Small intestine (tissue), 16 donors: ENCODE measurements at places on chromosomes 11 and 22.
A peak's percentile ranks its signal among the peaks of the same experiment; 100 is the strongest.

DNA sequence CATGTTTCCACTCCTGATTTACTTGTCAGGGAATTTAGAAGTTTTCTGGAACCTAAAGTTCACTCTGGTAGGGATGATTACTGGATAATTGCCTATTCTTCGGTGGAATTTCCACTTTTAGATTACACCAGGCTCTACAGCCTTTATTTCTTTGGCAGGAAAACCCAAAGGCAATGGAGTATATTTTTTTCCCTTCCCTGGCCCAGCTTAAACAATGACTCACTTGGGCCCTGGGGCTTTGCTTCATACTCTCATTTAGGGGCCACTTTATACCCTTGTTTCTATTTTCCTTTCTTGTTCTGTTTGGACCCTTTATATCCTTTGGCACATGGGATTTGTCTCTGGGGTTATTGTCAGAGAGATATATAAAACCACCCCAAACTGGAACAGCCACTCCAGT, 114.7 kb downstream of the CSTPP1 start:
- no peak for DNase-seq
- H3K27ac ChIP-seq = no peak overlapping the region
- H3K36me3 ChIP-seq = no peaks in the 10 kb centered on the region

DNA sequence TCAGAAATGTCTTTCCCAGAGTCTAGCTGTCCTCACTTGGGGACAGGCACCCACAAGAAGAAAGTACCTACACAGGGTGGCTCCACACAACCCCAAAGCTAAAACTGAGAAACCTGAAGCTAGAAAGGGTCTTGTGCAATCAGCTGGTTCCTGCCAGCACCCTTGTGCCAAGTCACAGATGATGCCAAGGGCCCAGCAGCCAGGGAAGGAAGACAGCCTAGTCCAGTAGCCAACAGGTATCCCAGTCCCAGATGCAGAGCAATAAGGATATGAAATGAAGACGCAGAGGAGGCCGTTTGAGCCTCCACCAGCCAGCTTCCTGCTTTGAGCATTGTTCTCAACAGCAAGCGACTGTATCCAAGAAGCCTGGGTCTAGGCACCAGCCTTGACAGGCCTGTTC, 6.1 kb downstream of the PLEKHA7 start:
- DNase-seq = no peak
- H3K4me3 ChIP-seq = no peak overlapping the region
- peaks cover 27% of the 10 kb centered on the region for H3K4me1 ChIP-seq
- no peak overlapping the region for H3K27ac ChIP-seq
- H3K27me3 ChIP-seq = no peaks in the 10 kb centered on the region

DNA sequence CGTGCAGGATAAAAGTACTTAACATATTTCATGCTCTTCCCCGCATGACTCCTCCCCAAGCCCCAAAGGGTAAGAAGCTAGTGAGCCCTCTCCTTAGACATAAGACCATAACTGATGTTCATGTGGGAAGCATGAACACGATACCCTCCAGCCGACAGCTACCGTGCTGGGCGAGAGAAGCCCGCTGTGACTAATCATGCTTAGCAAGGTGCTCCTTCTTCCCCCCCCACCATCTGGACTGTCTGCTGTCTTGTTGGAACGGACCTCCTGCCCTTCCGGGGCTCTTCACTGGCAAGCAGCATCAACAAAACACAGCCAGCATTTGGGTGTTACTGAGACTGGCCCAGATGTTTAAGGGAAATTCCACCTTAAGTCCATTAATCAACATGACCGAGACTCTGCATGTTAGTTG, 200.6 kb downstream of the DBX1 start:
- no peak for DNase-seq
- H3K4me1 ChIP-seq = peaks cover 6% of the 10 kb centered on the region
- H3K4me3 ChIP-seq = no peak overlapping the region

DNA sequence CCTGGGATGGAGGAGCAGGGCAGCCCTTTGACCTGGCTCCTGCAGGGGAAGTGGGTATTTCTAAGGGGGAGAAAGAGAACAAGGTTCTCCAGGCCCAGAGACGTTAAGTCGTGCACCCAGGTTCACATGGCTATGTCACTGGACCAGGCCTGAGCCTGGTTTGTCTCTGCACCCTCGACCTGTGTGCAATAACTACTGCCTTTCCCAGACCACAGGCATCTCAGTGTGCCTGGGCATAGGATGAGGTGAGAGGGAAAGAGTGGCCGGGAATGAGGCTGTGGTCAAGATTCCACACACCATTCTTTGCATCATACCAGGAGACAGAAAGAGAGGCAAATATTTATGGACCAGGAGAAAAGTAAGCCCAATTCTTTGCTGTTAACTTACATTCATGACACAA, 66.8 kb downstream of the PRR5L start:
- H3K4me3 ChIP-seq = no peak overlapping the region
- DNase-seq = no peak
- peaks cover 18% of the 10 kb centered on the region for H3K4me1 ChIP-seq
- no peaks in the 10 kb centered on the region for H3K36me3 ChIP-seq
- peak overlapping the region; percentile 88 for H3K27ac ChIP-seq

GRCh38 chr11:1827095-1827813, 7.5 kb upstream of the SYT8 start:
- H3K4me3 ChIP-seq = no peak overlapping the region
- H3K4me1 ChIP-seq = peaks cover 3% of the 10 kb centered on the region
- DNase-seq = peak; percentile 54
- no peaks in the 10 kb centered on the region for H3K36me3 ChIP-seq

DNA sequence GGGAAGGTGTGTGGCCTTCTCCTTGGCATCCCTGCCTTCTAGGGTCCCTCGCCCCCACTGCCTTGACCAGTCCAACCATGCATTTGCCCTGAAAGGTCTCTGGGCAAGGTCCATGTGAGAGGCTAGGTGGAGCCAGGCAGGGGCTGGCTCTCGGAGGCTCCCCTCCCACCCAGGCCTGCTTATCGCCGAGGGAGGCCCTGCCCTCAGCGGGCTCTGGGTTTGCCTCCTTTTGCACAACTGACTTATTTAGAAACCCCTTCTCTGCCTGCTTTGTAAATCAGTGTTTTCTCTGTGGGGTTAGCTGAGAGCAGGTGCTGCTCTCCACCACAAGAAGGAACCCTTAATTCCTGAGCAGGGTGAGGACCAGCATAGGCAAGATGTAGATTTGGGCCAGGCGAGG, 47.7 kb downstream of the CD82 start:
- H3K4me1 ChIP-seq = peaks cover 7% of the 10 kb centered on the region
- DNase-seq = peak; percentile 63
- H3K27ac ChIP-seq = peak overlapping the region; percentile 65
- H3K27me3 ChIP-seq = no peaks in the 10 kb centered on the region

DNA sequence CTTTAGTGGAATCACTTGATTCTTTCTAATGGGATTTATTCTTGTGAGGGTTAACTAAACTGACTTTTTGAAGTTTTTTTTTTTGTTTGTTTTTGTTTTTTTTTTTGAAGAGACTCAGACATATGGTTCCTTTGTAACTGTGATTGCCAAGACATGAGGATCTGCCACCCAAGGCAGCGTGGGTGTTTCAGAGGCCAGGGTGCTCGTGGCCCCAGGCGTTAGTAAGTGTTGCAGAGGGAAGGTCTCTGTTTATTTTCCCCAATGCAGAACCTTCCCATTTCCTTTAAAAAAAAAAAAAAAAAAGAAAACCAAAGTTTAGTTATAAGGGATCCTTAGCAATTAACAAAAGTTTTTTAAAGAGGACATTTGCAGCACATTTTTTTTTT, 94.8 kb downstream of the CTTN start:
- no peak for DNase-seq
- H3K4me1 ChIP-seq = no peaks in the 10 kb centered on the region
- no peak overlapping the region for H3K4me3 ChIP-seq

DNA sequence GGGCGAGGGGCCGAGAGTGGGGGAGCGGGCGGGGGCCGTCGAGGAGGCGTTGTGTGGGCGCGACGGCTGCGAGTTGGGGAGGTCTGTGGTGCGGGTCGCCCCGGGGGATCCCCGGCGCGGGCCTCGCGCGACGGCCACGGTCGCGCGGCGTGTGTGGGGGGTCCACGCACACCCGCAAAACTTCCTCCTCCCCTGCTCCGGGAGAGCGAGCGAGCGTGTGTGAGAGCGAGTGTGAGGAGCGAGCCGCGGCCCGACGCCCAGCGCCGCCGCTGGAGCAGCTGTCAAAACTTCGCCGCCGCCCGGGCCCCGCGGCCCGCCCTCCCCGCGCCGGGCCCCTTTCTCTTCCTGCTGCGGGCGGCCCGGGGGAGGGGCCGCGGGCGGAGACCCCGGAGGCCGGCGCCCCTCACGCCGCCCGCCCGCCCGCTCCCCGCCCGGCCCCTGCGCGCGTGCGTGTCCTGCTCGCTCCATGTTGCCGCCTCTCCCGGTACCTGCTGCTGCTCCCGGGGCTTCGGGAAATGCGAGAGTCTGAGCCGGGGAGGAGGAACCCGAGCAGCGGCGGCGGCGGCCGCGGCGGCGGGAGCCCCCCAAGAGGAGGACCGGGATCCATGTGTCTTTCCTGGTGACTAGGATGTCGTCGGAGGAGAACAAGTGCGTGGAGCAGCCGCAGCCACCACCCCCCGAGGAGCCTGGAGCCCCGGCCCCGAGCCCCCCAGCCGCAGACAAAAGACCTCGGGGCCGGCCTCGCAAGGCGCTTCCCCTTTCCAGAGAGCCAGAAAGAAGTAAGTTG, 9.0 kb upstream of the CCT8L2 start:
- no peaks in the 10 kb centered on the region for H3K27me3 ChIP-seq
- no peaks in the 10 kb centered on the region for H3K4me1 ChIP-seq
- peak; percentile 16 for DNase-seq

GRCh38 chr22:19440411-19441195, 6.9 kb downstream of the C22orf39 start:
- no peak overlapping the region for H3K27ac ChIP-seq
- no peak for DNase-seq
- H3K36me3 ChIP-seq = peaks cover 42% of the 10 kb centered on the region
- H3K4me1 ChIP-seq = no peaks in the 10 kb centered on the region
- no peak overlapping the region for H3K4me3 ChIP-seq

DNA sequence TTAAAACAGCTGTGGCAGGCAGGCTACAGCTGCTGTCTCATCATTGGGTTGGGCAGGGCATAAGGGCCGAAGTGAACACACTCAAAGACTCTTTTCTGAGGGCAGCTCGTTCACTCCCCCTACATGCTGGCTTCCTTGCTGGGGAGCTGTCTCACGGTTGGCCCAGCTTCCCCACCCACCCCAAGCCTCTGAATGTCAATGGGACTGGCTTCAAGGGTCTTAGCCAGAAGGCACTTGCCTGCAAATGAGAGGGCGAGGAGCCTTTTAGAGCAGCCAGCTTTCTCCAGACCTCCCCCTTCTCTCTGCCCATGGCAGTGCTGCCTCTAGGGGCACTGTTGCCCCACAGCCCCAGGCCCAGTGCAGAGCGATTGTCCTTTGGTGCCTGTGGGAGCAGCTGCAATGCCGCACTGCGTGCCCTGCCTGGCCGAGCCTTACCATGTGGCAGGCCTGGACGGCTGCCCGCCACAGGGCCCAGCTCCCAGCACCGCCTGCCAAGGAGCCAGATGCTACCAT, 94.7 kb upstream of the RASSF10 start:
- H3K27me3 ChIP-seq = no peaks in the 10 kb centered on the region
- peak; percentile 57 for DNase-seq
- H3K4me1 ChIP-seq = no peaks in the 10 kb centered on the region
- H3K4me3 ChIP-seq = no peak overlapping the region
- peaks cover 16% of the 10 kb centered on the region for H3K36me3 ChIP-seq

DNA sequence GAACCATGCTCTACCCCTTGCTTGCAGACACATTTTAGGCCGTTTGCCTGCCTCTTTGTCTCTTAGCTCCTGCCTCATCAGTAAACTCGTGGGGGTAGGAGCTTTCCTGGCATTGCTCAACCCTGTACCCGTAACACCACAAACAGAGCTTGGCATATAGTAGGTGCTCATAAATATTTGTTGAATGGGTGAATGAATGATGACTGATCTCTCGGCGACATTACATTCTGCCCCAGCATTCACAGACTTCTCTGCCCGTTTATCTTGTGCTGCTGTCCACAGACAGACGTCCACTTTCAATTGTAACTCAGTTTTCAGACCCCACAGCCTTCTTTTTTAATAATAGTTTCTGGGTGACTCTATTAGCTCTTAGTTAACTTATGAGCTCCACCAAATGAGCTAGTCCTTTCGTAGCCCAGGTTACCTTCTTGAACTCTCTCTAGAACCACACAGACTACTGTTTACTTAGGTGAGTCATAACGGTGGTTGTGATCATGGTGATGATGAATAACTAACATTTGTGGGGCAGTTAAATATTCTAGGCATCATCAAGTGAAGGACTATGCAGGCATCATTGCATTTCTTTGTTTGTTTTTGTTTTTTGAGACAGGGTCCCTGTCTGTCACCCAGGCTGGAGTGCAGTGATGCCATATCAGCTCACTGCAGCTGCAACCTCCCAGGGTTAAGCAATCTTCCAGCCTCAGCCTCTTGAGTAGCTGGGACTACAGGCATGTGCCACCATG, 188.4 kb downstream of the ADAMTS15 start:
- H3K4me3 ChIP-seq = no peak overlapping the region
- no peaks in the 10 kb centered on the region for H3K36me3 ChIP-seq
- H3K27ac ChIP-seq = no peak overlapping the region
- no peaks in the 10 kb centered on the region for H3K4me1 ChIP-seq
- no peaks in the 10 kb centered on the region for H3K27me3 ChIP-seq

DNA sequence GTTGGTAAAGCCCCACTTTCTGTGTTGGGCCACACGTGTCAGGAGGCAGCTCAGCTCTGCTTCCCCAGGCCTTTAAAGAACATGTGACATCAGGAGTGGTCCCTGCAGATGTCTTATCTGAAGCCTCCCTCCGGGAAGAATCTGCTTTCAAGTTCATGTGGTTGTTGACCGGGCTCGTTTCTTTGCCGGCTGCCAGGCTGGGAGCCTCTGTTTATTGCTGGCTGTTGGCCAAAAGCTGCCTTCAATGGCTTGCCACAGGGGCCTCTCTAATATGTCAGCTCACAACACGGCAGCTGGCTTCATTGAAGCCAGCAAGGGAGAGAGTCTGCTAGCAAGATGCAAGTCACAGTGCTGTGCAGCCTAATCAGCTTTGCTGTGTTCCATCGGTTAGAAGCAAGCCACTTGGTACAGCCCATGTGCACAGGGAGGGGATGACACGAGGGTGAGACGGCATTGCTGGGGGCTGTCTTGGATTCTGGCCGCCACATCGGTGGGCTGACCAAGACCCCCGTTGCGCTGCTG, 14.6 kb downstream of the MRGPRF start:
- DNase-seq = peak; percentile 21
- no peaks in the 10 kb centered on the region for H3K4me1 ChIP-seq
- H3K27me3 ChIP-seq = peaks cover 3% of the 10 kb centered on the region
- H3K4me3 ChIP-seq = no peak overlapping the region

DNA sequence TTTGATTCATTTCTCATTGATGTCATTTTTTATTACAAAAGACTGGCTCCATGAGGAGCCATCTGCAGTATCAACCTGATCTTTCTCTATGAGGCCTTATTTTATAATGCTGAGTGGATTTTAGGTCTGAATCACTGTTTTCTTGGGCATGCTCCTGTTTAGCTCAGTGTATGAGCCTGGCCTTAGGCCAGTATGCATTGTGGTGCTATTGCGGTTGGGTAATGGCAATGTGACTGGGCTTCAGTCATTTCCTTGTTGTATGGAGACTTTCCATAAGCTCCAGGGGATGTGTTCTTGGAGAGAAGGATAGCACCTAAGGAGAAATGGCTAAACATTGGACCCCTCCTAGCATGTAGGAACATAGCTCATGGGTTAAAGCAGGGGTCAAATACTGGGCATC, 293.2 kb downstream of the NELL1 start:
- no peaks in the 10 kb centered on the region for H3K36me3 ChIP-seq
- no peak overlapping the region for H3K4me3 ChIP-seq
- DNase-seq = no peak
- no peak overlapping the region for H3K27ac ChIP-seq
- no peaks in the 10 kb centered on the region for H3K27me3 ChIP-seq
- H3K4me1 ChIP-seq = no peaks in the 10 kb centered on the region

GRCh38 chr11:45930031-45930794, 7.8 kb downstream of the LARGE2 start:
- H3K4me1 ChIP-seq = no peaks in the 10 kb centered on the region
- peaks cover 2% of the 10 kb centered on the region for H3K36me3 ChIP-seq
- H3K27me3 ChIP-seq = no peaks in the 10 kb centered on the region
